ENCODE measurements at places on chromosomes 13 and 19.
A peak's percentile ranks its signal among the peaks of the same experiment; 100 is the strongest.

DNA sequence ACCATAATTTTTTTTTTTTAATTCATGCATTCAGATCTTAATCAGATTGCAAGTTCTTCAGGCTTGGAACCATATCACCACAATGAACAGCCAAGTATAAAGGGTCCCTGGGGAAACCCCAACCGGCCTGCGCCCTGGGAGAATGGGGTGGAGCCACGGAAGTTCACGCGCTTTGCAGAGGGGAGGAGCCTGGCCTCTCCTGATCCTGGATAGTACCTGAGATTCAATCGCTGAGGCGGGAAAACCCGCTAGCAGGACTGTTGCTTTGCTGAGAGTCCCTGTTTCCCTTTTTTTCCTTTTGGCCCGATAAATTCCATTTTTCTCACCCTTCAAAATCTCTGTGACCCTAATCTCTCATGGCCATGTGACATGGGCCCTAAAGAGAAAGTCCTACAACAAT is 385.1 kb downstream of the IRS2 start:
- no peak for DNase-seq

GRCh38 chr13:53782488-53782961 is 753.9 kb downstream of the OLFM4 start:
- peak; percentile 58 for DNase-seq

DNA sequence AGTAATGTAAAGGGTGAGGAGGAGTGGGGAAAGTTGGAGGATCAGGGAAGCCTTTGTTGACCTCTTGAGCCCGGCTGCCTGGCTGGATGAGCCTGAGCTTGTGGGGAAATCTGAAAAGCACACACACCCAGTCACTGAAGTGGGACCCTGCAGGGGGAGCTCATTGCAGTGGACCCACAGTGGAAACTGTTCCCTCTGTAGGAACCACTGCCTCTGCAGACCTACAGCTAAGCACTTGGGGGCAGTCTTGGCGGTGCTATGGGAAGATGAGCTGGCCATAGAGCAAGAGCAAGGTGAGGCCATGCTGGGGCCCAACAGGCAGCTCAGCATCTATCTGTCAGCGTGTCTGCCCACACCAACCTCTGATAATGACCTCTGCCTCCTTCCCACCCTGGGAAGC is 294.8 kb downstream of the TSHZ3 start:
- DNase-seq, result no peak

GRCh38 chr19:49665036-49665350 is 664 bp downstream of the IRF3 start:
- DNase-seq, result no peak

GRCh38 chr13:50951366-50951765 is 41.8 kb downstream of the RNASEH2B start:
- DNase-seq, result no peak

GRCh38 chr13:73210218-73210883 is 151.5 kb downstream of the KLF5 start:
- DNase-seq, result no peak

DNA sequence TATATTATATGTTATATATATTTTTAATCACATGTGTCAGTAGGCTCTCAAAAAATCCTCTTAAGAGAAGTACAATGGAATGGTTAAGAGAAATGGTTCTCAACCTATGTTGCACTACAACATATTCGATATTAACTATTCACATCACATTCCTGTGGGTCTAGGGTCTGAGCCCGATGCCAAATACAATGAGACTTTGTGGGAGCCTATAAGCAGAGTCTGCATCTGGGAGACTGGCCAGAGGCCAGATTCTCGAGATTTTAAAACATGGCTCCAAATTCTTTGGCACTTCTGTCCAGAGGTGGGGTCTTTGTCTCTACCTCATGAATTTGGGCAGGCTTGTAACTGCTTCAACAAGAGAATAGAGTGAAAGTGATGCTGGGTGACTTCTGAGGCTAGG is 79.4 kb upstream of the NBEA start:
- no peak for DNase-seq

- DNase-seq, result no peak
Observed at GRCh38 chr19:47186446-47187334, 44.3 kb downstream of the BBC3 start.

- DNase-seq, result no peak
Observed at GRCh38 chr13:93244141-93244917, 17.7 kb downstream of the GPC6 start.

- no peak for DNase-seq
Observed at GRCh38 chr19:33000510-33000909, 28.5 kb downstream of the FAAP24 start.

- DNase-seq, result no peak
Observed at GRCh38 chr13:65844266-65844841, 1385.8 kb downstream of the PCDH9 start.

DNA sequence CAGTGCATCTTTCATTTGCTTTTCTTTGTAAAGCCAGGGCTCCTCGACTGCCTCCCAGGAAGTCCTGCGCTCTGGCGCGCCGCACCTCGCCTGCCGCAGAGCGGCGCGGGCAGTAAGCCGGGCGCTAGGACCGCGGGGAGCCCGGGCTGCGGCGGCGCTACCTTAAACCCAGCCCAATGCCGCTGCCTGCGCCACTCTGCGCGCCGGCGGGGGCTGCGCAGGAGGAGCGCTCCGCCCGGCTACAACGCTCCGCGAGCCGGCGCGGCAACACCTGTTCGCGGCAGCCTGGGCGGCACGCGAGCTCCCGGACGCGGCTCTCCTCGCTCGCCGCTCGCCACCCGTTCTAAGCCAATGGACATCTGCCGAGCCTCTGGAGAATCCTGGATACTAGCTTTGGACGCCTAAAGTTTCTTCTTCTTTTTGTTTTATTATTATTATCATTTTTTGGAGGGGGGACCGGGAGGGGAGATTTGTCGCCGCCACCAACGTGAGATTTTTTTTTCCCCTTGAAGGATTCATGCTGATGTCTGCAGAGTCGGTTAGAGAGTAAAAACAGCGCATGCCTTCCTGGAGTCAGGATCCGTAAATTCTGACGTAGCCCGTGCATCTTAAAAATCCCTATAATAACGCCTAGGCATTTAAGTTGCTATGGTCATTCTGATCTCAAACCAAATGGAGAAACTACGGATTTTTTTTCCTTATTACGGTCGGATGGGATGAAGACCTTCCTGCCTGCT is at the start of gene FGF9:
Gene FGF9, plus strand, starts transcription at position 191 of the 737 bp plus-strand sequence. CDS start 840 bp downstream, outside the sequence.
- DNase-seq, result no peak

- DNase-seq, result no peak
Observed at GRCh38 chr13:113848431-113849260, 15.2 kb downstream of the GAS6 start.

DNA sequence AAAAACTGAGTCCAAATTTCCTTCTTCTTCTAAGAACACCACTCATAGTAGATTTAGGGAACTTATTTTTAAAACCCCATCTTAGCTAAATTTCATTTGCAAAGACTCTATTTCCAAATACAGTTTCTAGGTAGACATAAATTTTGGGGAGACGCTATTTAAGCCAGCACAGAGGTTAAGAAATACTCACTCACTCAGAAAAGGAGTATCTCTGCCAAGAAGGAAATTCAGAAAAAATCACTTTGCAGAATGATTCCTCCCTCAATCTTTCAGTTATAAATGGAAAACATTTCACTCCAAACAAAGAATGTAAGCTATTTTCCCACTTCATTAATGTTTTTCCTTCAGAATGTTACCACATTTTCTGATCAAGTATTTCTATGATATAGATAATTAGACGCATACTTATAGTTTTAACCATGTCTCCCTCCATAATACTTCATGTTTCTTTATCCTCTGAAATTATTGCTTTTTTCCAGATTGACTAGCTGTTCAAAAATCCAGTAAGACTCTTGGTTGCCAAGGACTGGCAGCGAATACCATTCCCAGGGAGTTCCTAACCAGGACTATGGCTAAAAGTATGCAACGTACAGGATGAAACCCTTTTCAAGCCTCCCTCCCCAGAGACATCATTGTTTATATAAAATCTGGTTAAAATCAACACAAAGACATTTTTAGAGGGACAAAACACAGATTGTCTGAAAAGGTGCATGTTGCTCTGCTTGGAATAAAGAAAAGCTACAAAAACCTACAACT is 52.5 kb upstream of the RXFP2 start:
- no peak for DNase-seq

DNA sequence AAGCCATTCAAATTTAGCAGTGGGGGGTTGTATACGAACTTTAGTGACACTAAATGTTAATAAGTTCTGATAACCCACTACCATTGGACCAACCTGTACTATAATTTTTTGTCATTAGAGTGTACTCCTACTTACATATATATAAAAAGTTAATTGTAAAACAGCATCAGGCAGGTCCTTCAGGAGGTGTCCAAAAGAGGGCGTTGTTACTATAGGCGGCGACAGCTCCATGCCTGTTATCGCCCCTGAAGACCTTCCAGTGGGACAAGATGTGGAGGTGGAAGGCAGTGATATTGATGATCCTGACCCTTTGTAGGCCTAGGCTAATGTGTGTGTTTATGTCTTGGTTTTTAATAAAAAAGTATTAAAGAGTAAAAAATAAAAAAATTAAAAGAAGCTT is 27.5 kb downstream of the SPRYD7 start:
- no peak for DNase-seq

GRCh38 chr19:18417250-18418028 is 1.8 kb upstream of the SSBP4 start:
- DNase-seq, result peak; percentile 22

- no peak for DNase-seq
Observed at GRCh38 chr13:76035711-76036110, 399.6 kb downstream of the LMO7 start.

DNA sequence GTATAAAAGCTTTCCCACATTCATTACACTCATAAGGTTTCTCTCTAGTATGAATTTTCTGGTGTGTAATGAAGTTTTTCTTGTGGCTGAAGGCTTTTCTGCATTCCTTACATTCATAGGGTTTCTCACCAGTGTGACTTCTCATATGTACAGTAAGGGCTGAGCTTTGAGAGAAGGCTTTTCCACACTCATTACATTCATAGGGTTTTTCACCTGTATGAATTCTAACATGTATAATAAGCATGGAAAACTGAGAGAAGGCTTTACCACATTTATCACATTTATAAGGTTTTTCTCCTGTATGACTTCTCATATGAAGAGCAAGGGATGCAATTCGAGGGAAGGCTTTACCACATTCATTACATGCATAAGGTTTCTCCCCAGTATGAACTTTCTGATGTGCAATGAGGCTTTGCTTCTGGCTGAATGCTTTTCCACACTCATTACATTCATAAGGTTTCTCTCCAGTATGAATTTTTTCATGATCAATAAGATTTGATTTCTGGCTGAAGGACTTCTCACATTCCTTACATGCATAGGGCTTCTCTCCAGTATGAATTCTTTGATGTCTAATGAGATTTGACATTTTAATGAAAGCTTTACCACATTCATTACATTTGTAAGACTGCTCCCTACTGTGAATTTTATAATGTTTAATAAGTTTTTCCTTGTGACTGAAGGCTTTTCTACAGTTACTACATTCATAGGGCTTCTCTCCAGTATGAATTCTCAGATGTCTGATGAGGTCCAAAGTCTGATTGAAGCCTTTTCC is 42.6 kb downstream of the ZNF527 start:
- no peak for DNase-seq

- no peak for DNase-seq
Observed at GRCh38 chr19:43681821-43682220, 11.9 kb upstream of the PLAUR start.

- DNase-seq, result no peak
Observed at GRCh38 chr13:110258876-110259631, 47.9 kb downstream of the COL4A1 start.

GRCh38 chr19:18304458-18305310 is 18.2 kb downstream of the LSM4 start:
- DNase-seq, result no peak

DNA sequence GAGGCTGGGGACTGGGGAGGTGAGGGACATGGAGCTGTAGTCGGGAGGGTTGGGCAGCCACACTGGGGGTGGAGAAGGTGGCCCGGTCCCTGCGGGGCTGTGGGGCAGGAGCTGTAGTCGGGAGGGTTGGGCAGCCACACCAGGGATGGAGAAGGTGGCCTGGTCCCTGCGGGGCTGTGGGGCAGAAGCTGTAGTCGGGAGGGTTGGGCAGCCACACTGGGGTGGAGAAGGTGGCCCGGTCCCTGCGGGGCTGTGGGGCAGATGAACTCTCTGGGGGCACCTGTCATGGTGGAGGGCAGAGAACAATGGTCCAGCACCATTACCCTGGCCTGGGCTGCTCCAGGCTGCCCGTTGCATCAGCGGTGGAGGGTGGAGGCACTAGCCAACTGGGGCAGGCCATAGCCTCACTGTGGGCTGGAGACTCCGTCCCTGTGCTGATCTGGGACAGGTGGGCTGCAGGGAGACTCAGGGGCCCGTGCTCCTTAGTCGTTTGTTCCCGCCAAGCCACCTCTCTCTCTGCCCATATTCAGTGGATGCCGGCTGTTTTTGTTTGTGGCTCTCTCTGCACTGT is 51.4 kb downstream of the ATP11A start:
- no peak for DNase-seq

All from NCI-H2029 treated with DMSO at 0.1 percent for 48 hours (cell line).